ENCODE measurements at places on chromosomes 4 and X.

GRCh38 chr4:108628411-108628810 is 8.0 kb downstream of the RPL34 start:
- DNase-seq, result no peak

- DNase-seq, result no peak
Measured at GRCh38 chr4:143531380-143531779, 17.9 kb downstream of the SMARCA5 start.

- DNase-seq, result no peak
Measured at GRCh38 chrX:22666441-22666840, 333.3 kb upstream of the DDX53 start.

DNA sequence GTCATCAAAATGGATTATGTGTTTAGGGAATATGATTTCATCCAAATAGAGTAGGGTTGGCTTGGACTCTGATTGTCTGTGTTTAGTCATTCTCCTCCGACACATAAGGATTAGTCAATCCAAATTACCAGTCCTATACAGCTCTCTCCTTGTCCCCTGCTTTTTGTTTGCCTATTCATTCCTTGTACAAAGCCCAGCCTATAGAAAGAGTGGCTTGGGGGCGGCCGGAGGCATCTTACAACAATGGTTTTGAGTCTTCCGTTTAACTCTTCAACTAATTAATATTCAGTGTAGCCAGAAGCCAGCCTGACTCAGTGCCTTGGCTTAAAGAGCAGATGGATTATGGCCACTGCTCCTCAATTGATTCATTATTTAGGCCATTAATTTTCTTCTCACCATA is 796.6 kb upstream of the POU3F4 start:
- DNase-seq, result no peak

GRCh38 chrX:71482228-71482958 is 50.5 kb upstream of the OGT start:
- no peak for DNase-seq

GRCh38 chrX:35444671-35445355 is 353.3 kb upstream of the MAGEB16 start:
- DNase-seq, result no peak

Measured in DMS 273 treated with DMSO at 0.1 percent for 48 hours (cell line).